Astrocyte of the spinal cord (primary cell): ENCODE measurements at places on chromosomes 1 and 21.

DNA sequence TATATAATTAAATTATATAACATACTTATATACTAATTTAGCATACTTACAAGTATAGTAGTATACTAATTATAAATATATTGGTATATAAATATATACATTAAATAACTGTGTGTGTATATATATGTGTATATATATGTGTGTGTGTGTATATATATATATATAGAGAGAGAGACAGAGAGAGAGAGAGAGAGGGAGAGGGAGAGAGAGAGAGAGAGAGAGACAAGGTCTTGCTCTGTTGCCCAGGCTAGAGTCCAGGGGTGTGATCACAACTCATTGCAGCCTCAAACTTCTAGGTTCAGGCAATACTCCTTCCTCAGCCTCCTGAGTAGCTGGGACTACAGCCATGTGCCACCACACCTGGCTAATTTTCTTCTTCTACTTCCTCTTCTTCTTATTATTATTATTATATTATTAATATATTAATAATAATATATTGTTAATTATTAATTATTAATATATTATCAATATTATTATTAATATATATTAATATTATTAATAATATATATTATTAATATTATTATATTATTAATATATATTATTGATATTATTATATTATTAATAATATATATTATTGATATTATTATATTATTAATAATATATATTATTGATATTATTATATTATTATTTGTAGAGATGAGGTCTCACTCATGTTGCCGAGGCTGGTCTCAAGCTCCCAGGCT is 185.5 kb downstream of the CRB1 start:
- no peak for DNase-seq

DNA sequence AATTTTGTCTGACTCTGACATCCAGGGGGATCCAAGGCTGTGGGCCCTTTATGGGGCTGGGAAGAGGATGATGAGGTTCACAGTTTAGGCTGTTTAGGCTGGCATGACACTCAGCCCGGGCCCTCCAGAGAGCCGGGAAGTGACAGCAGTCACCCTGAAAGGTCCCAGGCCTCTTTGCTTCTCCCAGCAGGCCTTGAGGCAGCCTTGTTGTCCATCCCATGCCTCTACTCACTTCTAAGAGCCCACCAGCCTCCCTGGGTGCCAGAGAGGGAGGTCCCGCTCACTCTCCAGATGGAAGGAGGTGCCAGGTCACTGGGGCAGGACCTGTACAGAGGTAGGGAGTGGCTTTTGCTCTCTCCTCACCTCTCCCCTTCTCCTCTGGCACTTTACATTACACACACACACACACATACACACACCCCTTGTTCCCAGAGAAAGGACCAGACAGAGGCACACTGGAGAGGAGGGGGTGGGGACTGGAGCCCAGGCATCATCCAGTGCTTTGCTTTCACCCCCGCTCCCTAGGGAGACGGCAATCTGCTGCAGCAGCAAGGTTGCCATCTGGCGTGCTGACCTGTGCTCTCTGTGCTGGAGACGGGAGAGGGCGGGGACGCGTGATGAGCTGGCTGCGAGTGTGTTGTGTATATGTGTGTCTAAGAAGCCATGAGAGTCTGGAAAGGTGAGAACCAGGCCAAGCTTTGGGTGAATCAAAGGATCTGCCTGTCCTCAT is 4.6 kb downstream of the KLHDC8A start:
- DNase-seq: no peak

GRCh38 chr1:7386226-7387052 is 384.7 kb upstream of the VAMP3 start:
- DNase-seq: peak; percentile 60

DNA sequence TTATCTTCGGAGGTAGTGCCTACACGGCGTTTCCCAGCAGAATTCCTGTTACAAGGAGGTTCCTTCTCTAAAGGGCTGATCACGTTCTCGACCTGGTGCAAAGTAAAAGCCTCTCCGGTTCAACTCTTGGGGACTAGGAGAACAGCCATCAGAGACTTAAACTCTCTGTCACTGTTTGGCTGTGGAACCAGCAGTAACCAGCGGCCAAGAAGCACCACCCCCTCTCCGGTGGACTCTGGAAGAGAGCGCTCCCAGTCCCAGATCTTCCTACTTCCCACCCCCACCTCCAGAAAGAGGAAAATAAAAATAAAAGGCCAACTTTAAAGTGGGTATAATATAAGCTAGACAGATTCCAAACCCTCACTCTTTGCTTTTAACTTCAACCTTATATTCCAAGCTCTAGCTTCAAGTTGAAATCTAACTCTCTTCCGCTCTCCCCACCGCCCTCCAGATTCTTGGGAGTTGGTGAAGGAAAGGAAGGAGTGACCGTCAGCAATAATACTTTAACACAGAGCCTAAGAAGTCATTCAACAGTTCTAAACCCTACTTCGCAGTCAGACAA is 2.9 kb downstream of the BRINP3 start:
- peak; percentile 18 for DNase-seq

DNA sequence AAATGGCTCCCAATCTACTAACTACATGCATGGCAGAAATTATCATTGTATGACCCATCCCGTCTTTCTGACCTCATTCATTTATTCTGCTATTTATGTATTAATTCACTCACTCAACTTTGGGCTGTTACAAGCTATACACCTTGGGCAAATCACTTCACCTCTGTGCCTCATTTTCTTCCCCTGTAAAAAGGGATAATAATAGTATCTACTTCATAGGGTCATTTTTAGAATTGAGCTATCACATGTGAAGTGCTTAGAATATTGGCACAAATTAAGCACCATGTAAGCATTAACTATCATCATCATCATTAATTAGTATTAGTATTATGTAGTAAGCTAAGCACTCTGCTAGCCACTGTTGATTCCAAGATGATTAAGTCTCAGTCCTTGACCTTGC is 52.1 kb downstream of the NMNAT2 start:
- no peak for DNase-seq

DNA sequence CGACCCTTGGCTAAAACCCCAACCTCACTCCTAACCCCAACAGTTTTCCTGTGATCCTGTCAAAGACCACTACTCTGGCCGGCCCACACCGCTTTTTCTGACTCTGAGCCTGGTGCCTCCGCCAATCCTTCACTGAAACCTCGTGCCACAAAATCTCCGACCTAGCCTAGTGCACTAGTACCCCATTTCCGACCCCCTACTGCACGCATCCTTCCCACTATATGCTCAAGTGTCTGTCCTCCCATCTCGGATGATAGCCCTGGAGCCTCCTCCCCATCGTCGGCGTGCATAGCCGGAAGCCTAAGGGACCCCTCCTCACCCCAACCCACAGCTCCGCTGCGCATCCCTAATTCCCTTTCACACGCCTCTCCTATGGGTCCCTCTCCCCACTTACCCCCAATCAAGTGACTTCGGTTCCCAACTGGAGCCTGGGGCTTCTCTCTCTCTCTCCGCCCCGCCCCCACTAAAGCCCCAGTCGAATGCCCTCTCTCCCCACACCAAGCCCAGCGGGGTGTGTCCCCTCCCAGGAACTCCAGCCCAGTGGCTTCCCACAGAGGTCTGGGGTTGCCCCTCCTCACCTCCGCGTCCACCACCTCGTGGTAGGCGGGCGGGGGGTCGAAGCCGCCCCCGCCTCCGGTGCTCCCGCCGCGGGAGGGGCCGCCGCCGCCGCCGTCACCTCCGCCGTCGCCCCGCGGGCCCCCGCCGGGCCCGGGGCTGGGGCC is 791 bp downstream of the USP24 start:
- DNase-seq: no peak

DNA sequence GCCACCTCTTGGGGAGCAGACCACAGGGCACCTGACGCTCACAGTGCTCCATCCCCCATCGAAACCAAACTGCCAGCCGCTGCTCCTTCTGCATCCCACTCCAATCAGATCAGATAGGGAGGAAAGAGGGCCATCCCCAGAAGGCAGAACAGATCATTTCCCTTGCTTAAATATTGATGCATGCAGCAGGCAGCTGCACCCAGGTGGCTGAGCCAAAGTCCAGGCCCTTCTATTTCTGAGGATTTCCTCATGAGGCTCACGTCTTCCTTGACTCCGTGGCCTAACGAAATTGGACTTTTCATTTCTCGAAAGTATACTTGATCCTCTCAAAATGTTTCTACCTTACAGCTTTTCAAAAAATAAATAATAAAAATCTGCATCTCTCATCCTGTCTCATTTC is 239.2 kb downstream of the ATG4C start:
- DNase-seq: no peak

GRCh38 chr1:112954017-112954650 is 1.9 kb downstream of the SLC16A1 start:
- DNase-seq: peak; percentile 9

DNA sequence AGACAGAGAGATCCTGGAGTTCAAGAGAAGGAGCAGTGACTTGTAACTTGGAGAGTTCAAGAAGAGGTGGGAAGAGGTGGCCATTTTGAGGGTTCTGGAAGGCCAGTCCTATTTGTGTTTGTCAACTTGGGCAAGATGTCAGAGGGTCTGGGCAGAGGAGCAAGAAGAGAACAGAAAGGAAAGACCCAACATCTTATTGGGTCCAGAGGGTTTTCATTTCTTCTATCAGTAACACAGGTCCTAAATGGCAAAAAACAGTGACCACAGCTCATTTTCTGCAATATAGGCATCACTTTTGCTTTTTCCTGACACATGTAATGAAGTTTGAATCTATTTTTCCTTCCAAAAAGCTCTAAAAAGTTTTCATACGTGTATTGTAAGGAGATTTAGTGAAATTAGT is 38.3 kb upstream of the MAP10 start:
- no peak for DNase-seq

DNA sequence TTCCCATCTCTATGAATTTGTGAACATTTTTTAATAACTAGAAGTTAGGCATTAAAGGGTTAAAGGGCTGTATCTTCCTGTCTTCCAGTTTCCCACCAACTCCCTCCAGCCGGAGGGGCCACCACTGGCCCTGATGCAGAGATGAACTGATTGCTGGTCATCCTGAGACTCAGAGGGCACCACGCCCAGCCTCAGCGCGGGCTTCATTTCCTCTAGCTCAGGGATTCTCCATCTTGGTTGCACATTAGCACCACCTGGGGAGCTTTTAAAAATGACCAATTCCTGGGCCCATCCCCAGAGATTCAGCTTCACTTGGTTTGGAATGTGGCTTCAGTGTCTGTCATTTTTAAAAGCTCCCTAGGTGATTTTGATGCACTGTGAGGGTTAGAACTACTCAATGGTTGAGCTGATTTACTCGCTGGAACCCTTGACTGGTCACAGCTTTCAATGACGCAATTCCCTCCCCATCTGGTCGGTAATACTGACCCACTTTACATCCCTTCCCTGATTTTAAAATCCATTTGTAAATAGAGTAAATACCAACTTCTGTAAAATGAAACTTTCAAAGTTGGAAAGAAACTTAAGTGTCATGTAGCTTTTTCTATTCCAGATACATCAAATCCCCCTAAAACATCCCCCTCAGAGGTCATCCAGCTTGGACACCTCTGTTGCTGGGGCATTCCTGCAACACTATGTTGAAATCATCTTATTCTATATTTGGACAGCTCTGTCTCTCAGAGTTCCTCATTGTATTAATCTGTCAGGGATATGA is 5.1 kb downstream of the NAV1 start:
- DNase-seq: no peak

DNA sequence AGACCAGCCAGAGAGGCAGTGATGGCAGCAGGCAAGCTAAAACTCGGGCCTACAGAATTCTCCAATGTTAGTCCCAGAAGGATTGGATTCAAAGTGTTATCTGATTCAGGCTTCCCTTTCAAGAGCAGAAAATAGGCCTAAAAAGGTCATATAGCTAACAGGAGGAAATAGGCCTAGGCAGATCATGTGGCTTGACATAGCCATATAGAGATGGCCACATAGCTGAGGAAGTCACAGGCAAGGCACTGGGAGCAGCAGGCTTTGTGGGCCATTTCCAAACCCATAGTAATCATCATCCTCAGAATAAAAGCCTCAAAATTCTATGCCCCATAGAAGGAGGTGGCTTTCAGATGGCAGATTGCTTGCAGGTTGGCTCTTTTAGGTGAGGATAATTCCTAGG is 29.0 kb upstream of the LMO4 start:
- no peak for DNase-seq

DNA sequence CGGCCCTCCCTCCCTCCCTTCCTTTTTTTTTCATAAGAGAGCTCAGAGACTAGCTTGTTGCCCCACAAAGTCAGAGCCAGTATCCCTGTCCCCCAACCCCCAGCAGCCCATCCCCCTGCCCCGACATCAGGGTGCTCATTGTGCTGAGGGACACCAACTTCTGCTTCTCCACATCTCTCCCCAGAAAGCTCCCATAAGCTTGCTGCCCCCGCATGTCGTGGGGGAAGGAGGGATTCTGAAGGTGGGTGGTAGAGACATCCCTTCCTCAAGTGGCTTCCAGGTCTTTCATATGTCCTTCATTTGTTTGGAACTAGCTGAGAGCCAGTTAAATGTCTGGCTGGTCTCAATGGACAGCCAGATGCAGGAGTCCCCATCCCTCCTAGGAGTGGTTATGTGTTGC is 41.2 kb downstream of the RHBG start:
- no peak for DNase-seq

DNA sequence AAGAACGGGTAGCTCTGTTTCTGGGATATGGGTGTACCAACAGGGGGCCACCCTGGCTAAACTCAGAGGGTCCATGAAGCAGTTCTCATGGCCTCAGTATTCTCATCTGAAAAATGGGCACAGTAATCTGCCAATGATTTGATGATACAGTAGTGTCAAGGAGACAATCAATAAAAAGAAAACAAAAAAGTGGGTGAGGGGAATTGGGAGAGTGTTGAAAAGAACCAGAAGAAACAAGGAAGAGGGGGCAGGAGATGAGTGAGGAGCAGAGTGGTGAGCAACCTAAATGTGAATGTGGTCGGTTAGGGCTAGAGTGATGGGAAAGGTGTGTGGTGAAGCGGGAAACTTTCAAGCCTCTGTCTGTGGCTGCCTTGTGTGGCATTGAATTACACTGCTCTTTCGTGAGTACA is 2.0 kb downstream of the SLAMF7 start:
- no peak for DNase-seq

DNA sequence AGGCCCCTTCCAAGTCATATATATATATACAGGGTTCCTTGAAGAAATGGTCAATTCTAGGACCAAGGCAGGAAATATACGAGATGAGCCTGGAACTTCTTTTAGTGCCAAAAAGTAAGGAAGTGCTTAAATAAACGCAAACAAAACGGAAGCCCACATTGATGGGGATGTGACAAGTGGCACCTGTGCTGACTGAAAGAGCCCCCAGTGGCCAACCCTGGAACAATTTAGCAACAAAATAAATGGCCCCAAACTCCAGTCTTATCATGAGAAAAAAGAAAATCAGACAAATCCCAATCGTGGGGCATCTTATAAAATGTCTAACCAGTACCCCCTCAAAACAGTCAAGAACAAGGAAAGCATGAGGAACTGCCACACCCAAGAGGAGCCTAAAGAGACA is 17.7 kb downstream of the PLA2G5 start:
- no peak for DNase-seq
